ENCODE measurements at places on chromosomes 3 and 15.
A peak's percentile ranks its signal among the peaks of the same experiment; 100 is the strongest.

DNA sequence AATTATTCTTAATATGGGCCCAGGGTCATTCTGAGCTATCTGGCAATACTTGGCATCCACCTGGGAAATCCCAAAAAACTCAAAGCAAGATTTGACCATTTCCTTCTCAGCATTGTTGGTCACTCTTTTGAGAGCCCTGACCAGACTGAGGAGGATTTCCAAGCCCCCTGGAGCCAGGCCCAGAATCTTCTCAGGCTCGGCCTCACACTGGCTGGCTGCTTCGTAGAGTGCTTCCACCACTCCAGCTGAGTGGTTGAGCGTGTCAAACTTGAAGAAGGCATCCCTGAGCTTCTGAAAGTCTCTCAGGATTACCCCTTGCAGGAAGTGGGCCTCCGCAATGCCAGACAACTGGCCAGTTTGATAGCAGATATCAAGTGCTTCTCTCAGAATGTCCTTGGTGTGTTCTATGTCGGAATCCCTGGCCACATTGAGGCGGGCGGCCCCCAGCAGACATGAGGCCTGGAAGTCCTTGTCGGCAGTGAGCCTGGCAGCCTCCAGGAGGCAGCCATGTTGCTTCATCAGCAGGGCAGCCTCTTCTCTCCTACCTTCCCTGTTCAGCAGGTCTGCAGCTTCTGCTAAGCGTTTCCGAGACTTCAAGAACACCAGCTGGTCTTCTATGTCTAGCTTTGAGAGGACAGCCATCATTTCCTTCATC lies 68.9 kb upstream of the DCLK3 start:
- DNase-seq: no peak

DNA sequence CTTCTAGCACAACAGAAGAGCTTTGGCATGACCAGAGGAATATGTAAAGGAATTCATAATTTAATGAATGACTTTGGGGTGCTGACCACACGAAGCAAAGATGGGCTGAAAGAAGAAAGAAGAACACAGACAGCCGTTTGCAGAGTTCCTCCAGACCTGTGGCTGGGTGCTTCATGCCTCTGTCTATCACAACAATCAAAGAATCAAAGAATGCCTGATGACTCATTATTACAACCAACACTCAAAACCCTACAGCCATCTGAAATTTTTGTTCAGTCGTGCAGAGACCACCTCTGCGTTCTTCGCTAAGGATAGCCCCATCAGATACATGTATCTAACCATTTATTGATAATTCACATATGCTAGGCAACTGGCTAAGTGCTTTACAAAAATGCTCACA lies 129.0 kb upstream of the PRICKLE2 start:
- no peak for DNase-seq

DNA sequence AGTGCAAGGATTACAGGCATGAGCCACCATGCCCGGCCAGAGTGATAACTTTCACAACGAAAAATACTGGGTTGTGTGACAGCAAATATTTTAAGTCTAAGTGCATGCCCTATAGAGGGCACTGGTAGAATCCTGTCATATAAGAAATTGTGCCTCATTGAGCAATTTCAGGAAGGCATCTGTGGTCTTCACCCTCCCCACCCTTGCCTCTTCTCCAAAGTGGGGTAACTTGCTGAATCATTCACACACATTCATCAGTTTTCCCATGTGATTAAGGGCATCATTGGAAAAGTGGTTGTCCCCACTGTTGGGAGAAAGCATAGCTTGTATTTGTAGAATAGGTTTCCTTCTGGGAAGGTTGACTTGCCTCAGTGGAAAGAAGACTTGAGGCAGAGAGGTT lies 9.2 kb downstream of the MITF start:
- no peak for DNase-seq

DNA sequence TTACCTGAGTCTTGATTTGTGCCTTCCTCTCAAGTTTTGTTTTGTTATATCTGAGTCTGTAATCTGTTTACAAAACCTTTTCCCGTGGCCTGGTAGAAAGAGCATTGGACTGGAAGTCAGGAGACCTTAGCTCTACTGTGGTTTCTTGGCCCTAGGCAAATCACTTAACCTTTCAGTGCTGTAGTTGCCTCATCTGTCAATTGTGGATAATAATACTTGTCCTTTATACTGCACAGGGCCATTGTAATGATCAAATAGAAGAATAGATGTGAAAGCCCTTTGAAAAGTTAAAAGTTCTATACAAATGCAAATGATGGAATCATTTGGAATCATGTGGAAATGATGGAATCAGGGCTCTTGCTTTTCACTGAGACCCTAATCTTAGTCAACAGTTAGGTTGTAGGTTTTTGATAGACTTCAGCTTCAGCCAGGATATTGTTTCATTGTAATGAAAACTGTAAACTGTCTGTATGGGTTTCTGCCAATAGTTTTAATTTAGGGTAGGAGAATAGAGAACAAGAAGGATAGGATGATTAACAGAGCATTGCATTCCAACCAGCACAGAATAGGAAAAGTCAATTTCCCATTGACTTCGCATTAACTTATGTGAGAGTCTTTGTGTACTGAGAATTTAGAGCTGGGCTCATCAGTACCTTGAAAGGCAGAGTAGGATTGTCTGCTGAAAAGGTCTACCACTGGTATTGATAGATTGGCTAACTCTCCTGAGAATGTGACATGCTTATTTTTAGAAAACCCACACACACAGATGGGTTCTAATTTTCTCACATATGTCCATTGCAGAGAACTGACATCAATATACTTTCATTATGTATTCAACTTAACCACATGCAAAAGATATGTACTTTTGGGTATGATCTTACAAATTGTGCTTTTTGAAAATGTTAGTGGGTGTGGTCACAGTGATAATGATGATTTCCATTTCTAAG lies 21.8 kb downstream of the MAP2K5 start:
- DNase-seq: no peak

GRCh38 chr3:52279596-52279995 lies 1.1 kb upstream of the WDR82 start:
- no peak for DNase-seq

DNA sequence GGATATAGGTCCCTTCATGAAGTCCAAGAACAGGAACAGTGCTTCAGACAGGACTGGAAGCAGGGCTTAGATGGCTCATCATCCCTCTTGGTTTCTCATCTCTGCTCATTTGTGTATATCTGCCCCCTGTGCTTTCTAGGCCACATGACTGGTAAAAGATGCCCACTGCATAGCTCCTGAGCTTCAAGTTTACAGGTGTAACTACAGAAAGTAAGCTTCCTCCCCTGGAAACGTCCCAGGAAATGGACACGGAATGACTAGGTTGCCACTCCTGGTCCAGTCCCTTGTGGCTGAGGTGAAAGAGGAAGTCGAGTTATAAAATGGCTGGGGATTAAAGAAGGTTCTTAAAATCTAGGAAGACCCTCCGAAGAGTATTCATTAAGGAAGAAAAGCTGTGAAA lies 32.5 kb downstream of the MYO5A start:
- no peak for DNase-seq

DNA sequence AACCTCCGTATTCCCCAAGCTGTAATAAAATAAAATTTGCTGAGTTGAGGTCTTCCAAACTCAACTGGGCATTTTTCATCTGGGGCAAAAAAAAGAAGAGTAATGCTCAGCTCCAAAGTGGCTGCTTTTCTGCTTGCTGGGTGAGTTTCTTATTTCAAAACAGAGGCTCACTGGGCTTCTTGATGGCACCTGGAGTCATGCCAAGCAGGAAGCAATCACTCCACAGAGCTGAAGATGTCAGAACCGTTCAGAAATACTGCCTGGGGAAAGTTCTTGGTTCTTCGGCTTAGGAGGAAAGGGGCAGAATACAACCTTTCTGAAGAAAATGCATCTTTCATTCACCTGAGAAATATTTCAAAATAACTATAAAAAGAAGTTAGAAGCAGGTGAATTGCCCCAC lies 4.1 kb downstream of the CCR9 start:
- no peak for DNase-seq

GRCh38 chr3:71640331-71640983 lies 56.9 kb upstream of the FOXP1 start:
- no peak for DNase-seq

- peak; percentile 74 for DNase-seq
Observed at GRCh38 chr3:122691195-122691594, 10.6 kb downstream of the PARP14 start.

- DNase-seq: no peak
Observed at GRCh38 chr3:22122567-22122966, 371.6 kb upstream of the ZNF385D start.

DNA sequence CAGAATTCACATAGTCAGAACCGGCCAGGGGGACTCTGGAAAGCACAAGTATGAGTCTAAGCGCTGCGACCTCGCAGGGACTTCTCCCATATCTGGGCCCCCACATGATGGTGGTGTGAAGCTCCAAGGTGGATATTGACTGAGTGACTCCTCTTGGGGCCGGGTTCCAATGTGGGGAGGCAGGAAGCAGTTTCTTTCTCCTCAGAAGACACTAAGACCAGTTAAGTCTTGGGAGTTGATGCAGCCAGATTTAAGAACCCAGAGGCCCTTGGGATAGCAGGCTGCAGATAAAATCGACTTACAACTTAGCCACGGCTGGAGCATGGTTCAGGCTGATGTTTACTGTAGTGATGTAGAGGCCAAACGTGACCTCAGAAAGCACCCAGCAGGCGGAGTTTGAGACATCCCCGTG lies 55.4 kb upstream of the KLF13 start:
- no peak for DNase-seq

DNA sequence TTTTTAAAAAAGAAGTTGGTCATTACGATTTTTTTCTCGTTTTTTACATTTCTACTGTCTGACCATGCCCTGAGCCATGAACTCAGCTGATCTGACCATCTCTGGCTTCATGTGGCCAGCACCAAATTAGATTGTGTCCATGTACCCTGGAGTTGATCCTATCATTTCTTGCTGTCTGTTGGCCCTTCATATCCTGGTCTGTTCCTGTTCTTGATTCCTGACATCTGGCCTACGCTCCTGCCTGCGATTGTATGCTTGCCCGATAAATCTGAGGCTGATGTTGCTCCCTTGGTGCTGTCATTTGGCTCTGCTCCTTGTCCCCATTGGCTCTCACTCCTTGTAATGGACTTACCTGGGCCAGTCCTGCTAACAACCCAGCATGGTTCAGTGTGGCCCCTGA lies 89.8 kb upstream of the IGSF10 start:
- no peak for DNase-seq

- DNase-seq: no peak
Observed at GRCh38 chr3:108414007-108414406, 96.4 kb downstream of the MYH15 start.

DNA sequence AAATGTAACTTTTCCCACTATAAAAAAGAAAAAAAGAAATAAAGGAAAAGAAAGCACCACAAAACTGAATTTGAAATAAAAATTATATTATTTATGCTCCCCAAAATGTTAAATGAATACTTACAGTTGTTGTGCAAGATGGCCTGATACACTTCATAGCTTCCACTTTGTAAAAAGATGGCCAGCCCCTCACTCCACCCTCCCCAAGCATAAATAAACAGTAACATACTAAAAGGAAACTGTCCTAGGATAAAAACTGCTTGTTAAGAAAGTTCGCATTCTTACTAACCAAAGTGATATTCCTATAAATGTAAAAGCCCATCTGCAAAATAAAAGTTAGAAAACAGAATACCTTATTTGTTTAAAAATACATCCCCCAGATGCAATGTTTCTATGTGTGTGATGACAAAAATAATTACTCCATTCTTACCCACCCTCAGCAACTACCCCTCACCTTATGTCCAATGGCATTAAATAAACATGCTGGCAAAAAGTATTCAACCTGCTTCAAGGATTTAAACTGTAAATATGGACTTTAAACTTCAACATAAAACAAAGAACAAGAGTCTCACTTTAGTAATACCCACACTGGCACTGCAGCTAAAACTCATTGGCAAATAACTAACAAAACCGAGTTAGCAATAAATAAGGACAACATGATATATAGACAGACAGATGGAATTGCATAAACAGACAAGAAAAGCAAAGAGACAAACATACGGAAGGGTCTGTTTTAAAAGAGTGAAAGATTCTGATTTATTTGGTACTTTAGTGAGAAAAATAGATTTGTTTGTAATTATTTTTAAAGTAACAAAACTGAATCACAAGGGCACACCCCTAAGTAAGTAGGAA lies 47.7 kb downstream of the ZBTB20 start:
- peak; percentile 17 for DNase-seq

GRCh38 chr3:28678086-28678485 lies 329.5 kb upstream of the AZI2 start:
- no peak for DNase-seq

DNA sequence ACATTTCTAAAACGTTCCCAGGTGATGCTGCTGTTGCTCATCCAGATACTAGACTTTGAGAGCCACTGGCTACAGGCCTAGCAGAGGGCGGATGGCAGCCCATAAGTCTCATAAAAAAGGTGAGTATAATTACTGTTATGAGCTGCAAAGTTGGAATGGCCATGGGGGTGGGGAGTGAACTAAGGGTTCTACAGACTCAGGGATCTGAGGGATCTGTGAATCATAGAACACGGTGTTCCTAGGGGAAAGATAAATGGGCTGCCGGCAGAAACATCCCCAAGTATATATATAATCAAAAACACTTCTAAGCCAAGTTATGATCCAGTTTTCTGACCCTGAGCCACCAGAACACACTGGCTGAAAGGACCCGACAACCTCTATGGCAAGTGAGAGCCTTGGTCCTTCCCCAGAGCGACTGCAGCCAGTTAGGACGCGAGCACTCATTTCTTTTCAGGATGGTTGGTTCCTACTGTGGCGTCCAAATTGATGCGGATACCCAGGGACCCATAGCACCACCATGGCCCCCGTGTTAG lies 7.9 kb upstream of the SYNM start:
- no peak for DNase-seq

DNA sequence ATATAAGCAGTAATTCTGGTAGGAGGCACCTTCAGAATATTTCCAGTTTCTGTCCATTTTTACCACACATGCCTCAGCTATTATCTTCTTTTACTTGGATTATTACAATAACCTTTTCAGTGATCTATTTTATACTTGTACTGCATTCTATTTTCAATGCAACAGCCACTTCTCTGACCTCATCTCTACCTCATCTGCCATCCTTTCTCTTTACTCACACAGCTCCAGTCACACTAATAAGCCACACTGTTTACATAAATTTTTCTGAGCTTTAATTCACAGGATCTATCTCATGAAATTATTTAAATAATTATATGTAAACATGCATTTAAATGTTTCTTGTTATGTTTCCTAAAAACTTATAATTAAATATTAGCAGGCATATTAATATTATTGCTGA lies 47.3 kb upstream of the BCHE start:
- DNase-seq: no peak

GRCh38 chr3:69209413-69209812 lies 87.0 kb upstream of the LMOD3 start:
- no peak for DNase-seq

GRCh38 chr15:68506071-68506470 lies 72.7 kb upstream of the CORO2B start:
- DNase-seq: no peak

- DNase-seq: no peak
Observed at GRCh38 chr3:120114376-120114775, 20.1 kb upstream of the GSK3B start.

GRCh38 chr15:74725845-74726773 lies 781 bp upstream of the CYP1A1 start:
- no peak for DNase-seq

DNA sequence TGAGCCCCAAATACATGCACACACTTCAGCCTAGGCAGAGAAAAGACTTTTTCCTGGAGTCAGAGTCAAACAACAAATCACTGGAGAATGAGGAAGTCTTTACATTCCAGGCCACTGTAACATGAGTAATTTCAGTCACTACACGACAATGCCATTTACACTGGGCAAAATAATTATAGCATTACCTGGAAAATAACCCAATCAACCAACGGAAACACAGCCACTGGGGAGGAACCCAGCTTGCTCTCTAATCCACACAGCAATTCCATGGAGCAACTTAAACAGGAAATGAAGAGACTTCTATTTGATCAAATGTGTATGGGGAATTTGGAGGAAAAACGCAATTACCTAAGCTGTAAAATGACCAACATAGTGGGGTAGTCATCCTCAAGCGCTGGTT lies 15.2 kb downstream of the FSTL1 start:
- DNase-seq: peak; percentile 70

Data from astrocyte of the spinal cord (primary cell).